Ascending aorta (tissue), 2 donors: ENCODE measurements at places on chromosomes 7 and 10. TPM values are rescaled to one million over a fixed set of nuclear protein-coding genes. Genes with fewer than 3 reads are reported as not detected.

DNA sequence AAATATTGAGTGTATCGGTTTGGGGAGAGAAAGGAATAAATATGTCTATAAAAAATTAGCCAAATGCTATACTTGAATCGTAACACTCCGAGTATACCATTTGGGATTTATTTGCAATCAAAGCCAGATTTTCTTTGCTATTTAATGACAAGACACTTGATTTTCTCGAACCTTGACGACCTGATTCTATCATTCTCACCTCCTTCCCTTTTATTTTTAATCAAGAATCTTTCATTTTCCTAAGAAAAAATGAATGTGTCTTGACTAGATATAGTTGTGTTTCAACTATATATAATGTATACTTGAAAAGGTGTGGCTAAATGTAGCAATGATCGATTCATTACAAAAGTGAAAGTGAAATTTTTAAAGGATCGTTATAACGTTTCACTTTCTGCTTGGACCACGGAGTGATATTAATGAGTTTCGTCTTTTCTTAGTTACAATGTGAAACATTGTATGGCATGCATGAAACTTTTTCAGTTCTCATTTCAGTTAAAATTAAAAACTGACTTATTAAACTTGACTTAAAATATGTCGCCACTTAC is 562 bp downstream of the NUB1 start:
- DNase-seq: no peak

The EXOSC1 gene
- total RNA-seq: 11.3 TPM

The LFNG gene
- total RNA-seq: 102 TPM

DNA sequence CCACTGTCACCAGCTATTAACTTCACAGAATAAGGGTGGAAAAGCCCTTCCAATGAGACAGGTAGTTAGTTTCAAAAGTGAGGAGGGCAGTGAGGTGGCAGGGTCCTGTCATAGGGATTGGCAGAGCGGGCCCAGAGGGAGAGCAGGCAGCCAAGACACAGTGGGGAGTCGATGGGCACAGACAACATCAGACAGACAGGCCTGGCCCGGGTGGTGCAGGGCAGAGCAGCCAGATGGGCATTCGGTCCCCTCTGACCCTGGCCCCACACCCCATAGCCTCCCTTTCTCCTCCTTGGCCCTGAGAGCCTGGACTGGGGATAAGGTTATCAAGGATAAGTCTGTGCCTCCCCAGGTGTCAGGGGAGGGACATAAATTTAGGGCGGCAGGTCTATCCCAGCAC is 31.4 kb upstream of the SMARCD3 start:
- DNase-seq: peak; percentile 51

The TCAF2 gene
- 0.64 TPM for total RNA-seq
